Effector memory CD8-positive, alpha-beta T cell (primary cell): ENCODE measurements at places on chromosomes 16 and 17.

DNA sequence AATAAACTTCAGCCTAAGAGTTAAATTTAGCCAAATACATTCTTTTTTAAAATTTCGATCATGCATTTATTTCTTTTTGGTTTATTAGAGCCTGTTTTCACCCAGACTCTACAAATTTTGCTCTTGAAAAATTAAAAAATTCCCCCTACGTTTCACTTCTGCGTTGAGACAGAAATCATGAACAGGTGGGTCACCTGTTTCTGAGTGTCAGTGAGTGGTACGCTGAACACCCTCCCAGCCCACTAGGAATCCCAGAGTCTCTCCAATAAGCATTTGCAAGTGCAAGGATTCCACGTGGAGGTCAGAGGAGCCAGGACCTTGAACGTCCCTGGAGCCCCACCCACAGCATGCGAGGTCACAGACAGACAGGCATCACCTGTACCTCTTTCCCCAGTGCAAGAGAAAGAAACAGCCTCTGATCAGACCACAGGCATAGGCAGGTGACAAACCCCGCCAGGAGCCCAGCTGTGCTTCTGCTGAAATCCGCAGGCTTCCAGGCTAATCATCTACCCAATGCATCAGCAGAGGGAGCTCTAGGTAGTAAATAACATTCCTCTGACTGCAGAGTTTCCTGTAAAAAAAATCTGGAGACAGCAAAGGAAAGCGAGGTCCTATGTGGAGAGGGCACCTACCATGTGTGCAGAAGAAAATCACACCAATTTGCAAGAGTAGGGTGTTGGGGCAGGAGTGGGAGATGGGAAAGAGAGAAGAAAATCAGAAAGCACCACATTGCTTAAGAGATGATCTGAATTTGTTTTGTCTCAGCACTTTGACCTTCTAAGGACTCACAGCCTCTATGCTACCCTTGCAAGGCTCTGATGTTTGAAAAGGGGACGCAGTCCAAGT is 5.9 kb upstream of the XYLT1 start:
- peak; percentile 37 for DNase-seq

- DNase-seq, result no peak
These were observed 67.8 kb downstream of the MAF start for GRCh38 chr16:79532785-79533184.

GRCh38 chr17:82794781-82795482 is 43.1 kb downstream of the TBCD start:
- no peak for DNase-seq

GRCh38 chr16:4944333-4945281 is 7.7 kb upstream of the PPL start:
- no peak for DNase-seq

DNA sequence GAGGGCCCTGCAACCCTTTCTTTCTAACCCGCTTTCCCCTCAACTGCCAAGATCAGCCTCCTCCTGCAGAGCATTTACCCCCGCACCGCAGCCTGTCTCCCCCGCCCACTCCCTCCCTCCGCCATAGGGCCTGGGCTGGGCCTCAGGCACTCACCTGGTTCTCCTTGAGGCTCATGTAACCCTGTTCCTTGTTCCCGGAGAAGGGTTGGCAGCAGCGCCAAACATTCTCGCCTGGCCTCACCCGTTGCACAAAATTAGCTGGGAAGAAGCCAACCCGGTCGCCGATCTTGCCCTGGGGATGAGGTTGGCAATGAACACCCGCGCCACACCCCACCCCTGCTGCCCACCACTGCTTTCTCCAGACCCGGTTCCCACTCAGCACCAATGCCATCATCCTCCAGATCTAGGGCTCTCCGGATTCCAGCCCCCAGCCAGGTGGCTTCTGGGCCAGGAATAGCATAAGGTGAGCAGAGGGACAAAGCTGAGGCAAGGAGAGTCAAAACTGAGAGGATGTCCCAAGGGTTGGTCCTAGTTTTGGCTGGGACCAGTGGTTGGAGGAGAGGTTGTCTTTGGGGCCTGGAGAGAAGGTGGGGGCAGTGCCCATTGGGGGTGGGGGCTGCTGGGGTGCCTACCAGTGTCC is 12.8 kb downstream of the STAC2 start:
- no peak for DNase-seq

- no peak for DNase-seq
These were observed 92.2 kb downstream of the HS3ST3A1 start for GRCh38 chr17:13509527-13509926.

DNA sequence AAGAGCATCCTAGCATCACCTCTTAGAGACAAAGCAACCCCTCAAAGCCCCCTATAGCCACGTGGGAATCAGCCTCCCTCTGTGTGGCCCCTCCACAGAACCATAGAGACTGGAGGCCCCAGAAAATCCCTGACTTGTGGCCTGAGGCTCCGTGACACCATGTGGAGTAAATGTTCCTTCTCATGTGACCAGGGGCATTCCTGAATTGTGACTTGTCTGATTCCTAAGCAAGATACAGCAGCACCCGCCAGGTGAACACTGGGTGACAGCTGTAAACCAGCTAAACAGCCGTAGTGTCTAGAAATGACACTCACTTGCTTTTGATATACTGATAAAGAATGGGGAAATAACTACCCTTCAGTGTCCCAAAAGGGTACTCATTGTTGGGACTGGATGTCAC is 79.0 kb downstream of the DYNLRB2 start:
- no peak for DNase-seq

- DNase-seq, result no peak
These were observed 134.0 kb downstream of the FOXL1 start for GRCh38 chr16:86712158-86713009.

DNA sequence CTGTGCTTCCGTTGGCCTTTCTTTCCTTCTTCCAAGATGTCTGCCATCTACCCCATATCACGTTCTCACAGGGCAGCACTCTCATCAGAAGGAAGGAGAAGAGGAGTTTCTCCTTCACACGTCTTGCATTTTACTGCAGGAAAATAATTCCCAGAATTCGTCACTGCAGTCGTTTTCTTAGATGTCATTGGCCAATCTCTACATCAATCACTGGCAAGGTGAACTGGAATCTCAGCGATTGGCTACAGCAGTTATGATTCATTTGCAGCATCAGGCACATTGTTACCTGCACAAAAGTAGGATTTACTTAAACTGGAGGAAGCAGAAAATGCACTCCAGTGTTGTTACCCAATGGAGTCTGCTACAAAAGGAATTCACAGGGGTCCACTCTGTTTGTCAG is 277.2 kb upstream of the RBFOX1 start:
- no peak for DNase-seq

GRCh38 chr17:48502901-48503300 is 27.9 kb downstream of the HOXB1 start:
- DNase-seq, result no peak

DNA sequence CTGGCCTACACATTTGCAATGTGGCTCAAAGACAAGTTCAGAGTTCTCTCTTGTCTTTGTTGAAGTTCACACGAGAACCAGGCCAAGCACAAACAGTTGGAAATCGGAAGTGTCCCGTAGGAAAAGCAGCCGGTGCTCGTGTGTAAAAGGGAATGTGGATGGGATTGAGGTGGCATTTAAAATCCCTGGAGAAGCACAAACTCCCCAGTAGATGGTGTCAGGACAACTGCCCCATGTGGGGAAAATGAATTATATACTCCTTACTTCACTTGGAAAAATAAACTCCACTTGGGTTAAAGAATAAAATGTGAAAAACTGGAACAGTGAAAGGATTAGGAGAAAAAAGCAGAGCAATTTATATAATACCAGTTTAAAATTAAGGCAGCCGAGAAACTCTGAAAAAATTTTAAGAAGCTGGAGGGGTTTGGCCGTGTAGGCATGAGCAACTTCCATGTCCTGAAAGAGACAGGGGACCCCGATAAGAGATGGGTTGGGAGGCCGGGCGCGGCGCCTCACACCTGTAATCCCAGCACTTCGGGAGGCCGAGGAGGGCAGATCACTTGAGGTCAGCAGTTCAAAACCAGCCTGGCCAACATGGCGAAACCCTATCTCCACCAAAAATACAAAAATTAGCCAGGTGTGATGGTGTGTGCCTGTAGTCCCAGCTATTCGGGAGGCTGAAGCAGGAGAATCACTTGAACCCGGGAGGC is 28.1 kb downstream of the CBFA2T3 start:
- no peak for DNase-seq
